NCI-H524 treated with DMSO at 0.1 percent for 48 hours (cell line): ENCODE measurements at places on chromosomes 6 and 20.

GRCh38 chr6:113750151-113750855, 106.8 kb upstream of the MARCKS start:
- DNase-seq = no peak

GRCh38 chr6:143692696-143693095, 14.9 kb downstream of the PHACTR2 start:
- no peak for DNase-seq

GRCh38 chr20:63504642-63505041, 5.8 kb upstream of the EEF1A2 start:
- no peak for DNase-seq

DNA sequence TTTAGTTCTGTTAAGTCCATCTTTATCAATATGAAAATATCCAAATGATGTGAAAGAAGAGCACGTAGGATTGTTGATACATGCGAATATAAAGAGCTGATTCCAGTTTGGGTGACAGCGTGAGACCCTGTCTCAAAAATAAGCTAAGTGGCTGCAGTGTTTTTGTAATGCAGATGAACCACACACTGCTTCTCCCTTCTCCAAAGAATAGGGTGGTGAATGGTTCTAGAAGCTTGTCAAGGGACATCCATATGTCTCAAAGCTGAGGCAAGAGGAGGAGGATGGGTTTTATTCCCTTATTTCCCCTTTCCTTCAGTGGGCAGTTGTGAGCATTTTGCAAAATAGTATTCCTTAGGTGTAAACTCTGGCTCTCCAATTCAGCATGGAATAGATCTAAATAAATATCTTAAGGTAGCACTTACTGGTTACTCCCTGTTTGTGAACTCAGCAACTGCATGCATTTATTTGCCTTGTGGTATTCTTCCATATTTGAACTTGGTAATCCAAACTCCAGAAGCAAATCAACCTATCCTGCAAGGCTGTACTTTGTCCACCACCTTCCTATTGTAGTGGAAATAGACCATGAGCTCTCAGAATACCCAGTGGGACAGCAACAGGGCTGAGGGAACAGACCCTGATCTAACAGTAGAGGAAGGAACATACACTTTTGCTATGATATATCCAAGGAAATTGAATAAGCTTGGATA, 38.0 kb downstream of the XRN2 start:
- DNase-seq = no peak

DNA sequence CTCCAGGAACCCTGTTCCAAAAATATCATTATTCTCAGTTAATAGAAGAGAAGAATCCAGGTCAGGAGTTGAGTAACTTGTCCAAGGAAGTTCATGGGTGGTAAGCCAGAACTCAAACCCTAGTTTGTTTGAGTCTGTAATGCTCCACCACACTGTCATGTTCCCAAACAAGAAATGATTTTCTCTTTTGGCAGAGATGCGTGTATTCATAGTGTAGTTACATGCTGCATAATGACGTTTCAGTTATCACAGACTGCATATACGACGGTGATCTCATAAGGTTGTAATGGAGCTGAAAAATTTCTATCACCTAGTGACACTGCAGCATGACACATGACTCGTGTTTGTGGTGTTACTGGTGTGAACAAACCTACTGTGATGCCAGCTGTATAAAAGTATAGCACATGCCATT, 102.6 kb downstream of the TULP4 start:
- no peak for DNase-seq
